ENCODE measurements at places on chromosomes 4 and X.

GRCh38 chrX:100830143-100830542, 10.0 kb downstream of the CSTF2 start:
- no peak for DNase-seq

DNA sequence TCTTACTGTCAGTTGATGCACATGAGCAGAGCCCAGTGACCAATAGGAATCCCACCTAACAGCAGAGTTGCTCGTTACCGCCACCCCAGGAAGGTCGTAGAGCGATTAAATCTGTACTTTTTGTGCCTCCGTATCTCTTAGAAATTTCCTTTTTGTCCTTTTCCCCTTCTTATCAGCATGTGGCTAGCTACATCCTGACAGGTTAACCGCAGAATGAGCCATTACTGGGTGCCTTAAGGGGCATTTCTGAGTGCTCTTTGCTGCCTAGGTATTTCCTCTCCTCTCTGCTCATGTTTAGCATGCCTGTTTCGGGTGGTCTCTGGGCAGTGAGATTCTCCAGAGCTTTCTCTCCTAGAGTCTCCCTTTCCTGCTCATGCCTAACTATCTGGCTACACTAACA, 530.5 kb downstream of the FAM133A start:
- DNase-seq = no peak

- DNase-seq = no peak
These were observed 114.3 kb upstream of the CCSER1 start for GRCh38 chr4:90012918-90013317.

GRCh38 chr4:121953860-121954259, 2.0 kb upstream of the TRPC3 start:
- DNase-seq = no peak

- DNase-seq = peak; percentile 92
These were observed 32.7 kb downstream of the ACSL1 start for GRCh38 chr4:184792950-184793555.

GRCh38 chrX:30572004-30572403, 5.6 kb downstream of the TASL start:
- DNase-seq = no peak

- DNase-seq = no peak
These were observed 375.9 kb upstream of the NDST4 start for GRCh38 chr4:115489279-115489678.

- DNase-seq = no peak
These were observed 923.3 kb downstream of the FAT4 start for GRCh38 chr4:126238013-126238412.

- DNase-seq = no peak
These were observed 43.7 kb downstream of the TASL start for GRCh38 chrX:30533835-30534234.

GRCh38 chrX:120087289-120088017, 10.0 kb upstream of the RHOXF2B start:
- DNase-seq = no peak

DNA sequence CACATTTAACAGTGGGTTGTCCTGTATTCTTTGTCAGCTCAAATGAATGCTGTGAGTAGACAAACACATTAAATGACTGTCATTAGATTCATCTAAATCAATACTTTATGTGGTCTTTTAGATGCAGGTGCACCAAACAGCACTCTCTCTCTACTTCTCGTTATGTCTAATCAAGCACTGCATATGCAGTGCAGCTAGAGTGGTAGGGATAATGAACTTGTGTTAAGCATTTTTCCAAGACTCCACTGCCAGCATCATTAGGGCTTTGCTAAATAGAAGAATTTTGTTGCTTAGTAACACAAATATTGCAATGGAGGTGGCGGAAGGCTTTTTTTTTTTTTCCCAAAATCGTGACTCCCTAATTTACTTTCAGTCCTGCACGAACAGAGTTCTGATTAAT, 447.0 kb upstream of the GALNT7 start:
- no peak for DNase-seq

GRCh38 chr4:113692809-113693411, 68.6 kb downstream of the CAMK2D start:
- no peak for DNase-seq

DNA sequence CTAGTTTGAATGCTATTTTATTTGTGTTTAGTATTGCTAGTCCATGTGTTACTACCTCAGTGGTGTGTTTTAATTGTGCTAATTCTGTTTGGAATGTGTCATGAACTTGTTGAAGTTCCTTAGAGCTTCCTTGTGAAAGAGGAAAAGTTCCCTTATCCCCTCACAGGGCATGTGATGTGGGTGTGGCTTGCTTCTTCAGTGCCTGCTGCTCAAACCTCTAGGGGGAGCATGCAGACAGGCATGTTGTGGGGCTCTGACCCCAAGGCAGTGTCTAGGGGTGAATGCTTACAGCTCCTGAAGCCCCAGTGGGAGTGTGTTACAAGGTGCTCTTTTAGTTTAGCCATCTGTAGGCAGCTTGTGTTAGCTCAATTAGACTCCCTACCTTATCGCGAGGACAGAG, 86.5 kb downstream of the MAGED4 start:
- no peak for DNase-seq

DNA sequence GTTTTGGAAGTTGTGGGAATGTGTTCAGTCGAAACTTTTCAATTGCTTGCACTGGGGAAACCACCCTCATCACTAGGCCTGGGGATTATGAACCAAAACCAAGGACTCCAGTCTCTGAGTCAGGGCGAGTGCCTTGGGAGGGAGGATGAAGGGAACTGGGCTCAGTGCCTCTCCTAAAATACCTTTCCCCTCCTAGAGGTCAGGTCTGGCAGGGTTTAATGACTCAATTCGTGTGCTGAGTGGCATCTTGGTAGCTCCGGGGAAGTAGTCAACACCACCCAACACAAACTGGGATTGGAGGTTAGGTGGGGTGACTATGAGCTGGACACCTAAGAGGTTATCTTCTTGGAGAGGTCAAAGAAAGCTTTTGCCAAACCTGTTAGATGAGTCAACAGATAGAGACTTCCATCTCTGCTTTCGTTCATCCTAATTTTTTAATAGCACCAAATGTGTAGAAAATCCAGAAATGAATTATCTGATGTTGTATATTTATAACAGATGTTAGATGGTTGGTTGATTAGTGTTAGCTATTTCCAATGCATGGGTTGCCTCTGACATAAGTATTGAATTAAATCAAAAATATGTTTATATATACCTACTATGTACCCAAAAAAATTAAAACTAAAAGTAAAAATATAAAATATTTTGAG, 202.8 kb downstream of the SHROOM3 start:
- DNase-seq = no peak

GRCh38 chrX:106927700-106928099, 7.5 kb downstream of the CLDN2 start:
- DNase-seq = no peak

DNA sequence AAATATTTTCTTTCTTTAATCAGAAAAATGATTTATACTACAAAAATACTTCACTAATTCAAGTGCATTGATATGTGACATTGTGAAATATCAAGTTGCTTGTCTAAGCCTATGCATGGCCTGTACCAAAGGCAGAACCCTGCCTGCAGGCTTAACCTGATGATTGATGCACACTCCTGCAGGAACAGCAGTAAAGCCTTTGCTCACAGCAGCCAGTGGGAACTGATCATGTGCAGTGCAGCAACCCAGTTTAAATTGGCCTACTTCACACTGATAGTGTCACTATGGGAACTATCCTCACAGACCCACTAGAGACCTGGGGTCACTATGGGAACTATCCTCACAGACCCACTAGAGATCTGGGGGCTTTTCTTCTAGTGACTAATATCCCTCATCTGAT, 603.8 kb downstream of the RAPGEF2 start:
- no peak for DNase-seq

GRCh38 chrX:50827996-50828395, 14.0 kb upstream of the SHROOM4 start:
- DNase-seq = no peak

DNA sequence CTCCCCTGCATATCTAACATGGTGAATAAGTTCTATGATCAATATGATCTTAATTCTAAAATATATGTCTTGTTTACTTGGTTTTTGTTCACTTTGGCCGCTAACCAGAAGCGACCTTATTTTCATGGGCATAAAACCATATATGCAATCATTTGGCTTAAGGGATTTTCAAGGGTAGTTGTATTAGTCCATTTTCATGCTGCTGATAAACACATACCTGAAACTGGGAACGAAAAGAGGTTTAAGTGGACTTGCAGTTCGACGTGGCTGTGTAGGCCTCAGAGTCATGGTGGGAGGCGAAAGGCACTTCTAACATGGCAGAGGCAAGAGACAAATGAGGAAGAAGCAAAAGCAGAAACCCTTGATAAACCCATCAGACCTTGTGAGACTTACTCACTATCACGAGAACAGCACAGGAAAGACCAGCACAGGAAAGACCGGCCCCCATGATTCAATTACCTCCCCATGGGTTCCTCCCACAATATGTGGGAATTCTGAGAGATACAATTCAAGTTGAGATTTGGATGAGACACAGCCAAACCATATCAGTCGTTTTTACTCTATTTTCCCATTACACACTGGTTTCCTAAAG, 114.3 kb upstream of the CPEB2 start:
- DNase-seq = no peak

GRCh38 chr4:24849756-24850155, 54.4 kb downstream of the SOD3 start:
- no peak for DNase-seq

- DNase-seq = no peak
These were observed 104.7 kb downstream of the NHSL2 start for GRCh38 chrX:72015383-72015782.

GRCh38 chrX:138691186-138691585, 20.3 kb downstream of the FGF13 start:
- DNase-seq = no peak

DNA sequence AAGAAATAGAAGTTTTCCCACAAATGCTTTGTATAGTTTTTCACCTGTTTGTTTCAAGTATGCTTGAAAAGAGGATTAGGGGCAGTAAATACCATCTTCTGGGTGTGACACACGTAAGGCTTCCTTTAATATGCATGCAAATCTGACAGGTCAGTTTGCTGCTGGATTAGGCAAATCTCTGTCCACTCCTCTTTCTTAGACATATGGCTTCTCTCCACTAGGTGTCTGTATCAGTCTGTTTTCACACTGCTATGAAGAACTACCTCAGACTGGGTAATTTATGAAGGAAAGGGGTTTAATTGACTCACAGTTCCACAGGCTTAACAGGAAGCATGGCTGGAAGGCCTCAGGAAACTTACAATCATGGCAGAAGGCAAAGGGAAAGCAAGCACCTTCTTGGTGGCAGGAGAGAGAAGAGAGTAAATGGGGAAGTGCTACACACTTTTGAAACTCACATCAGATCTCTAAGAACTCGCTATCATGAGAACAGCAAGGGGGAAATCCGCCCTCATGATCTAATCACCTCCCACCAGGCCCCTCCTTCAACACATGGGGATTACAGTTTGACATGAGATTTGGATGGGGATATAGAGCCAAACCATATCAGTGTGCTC, 66.9 kb downstream of the TAB3 start:
- no peak for DNase-seq

DNA sequence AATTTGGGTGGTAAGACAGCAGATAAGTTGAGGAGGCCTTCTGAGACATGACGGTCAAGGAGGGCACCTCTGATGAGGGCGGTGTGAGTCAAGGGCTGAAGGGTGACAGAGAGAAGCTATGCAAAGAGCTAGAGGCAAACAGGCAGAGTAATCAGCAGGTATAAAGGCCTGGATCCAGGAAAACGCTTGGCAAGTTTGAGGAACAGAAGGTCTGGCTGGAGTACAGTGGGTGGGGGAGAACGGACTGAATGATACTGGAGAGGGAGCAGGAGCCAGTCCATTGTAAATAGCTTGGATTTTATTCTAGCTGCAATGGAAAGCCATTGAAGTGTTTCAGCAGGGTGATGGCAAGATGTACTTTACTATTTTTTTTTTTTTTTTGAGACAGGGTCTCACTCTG, 39.3 kb downstream of the RAB33B start:
- DNase-seq = no peak

DNA sequence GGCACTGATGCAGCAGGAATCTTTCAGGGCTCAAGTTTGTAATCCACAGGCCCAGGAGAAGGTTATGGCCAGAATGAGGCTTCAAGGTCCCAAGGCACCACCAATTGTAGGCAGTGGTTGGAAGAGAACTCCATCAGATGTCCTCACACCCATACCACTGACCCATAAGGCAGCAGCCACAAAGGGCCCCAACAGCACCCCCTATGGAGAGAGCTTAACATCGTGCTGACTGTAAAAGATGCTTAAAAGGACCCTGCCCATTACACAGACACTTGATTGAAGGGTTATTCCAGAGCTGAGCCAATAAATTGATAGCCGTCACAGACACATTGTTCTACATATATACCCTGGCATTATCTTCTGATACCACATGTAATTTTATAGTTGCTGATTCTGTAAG, 113.7 kb downstream of the SOWAHB start:
- no peak for DNase-seq

GRCh38 chr4:55725057-55725456, 89.0 kb upstream of the NMU start:
- no peak for DNase-seq
